ENCODE measurements at places on chromosomes 7 and 10.

GRCh38 chr7:7476381-7476780 lies 59.3 kb downstream of the COL28A1 start:
- no peak for DNase-seq

DNA sequence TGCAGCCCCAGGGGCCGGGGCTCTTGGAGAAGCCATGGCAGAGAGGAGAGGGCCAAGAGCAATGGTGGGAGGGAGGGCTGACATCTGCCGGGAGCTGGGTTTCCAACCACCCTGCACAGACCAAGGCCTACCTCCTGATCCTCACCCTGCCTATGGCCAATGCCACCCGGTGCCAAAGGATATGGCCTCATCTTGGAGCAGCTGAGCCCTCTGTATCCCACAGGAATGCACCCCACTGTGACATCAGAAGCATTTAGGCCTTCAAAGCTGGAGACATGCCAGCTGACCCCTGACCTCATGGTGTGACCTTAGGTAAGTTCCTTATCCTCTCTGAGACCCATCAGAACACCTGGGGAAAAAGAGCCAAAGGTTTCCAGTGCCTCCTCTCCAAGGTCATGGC lies 113.6 kb upstream of the ZMIZ1 start:
- DNase-seq = no peak

- DNase-seq = no peak
Measured at GRCh38 chr10:46264737-46265368, 21.9 kb upstream of the ANTXRL start.

GRCh38 chr7:148709014-148709413 lies 10.3 kb downstream of the CUL1 start:
- no peak for DNase-seq

DNA sequence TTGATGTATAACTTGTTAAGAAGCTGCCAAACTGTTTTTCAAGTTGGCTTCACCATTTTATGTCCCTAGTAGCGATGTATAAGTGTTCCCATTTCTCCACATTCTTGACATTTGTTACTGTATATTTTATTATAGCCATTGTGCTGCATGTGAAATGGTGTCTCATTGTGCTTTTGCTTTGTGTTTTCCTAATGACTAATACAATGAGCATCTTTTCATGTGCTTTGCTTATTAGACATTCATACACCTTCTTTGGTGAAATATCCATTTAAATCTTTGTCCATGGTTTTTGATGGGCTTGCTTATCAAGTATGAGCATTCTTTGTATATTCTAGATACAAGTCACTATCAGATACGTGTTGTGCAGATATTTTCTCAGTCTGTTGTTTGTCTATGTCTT lies 203.0 kb downstream of the CCSER2 start:
- no peak for DNase-seq

DNA sequence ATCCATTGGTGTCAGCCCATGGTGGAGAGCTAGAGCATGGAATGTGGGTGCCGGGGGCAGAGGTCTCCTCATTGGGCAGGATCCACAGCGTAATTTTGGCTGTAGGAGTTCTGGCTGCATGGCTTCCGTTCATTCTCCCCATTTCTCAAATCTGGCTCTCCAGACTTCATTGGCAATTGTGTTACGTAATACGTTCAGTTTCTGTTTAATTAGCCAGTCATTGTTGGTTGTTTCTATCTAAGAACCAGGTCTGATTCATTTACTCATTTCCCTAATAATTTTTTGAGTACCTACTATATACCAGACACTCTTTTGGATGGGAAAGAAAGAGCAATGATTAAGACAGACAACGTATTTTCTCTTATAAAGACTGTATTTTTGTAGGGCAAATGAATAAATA lies 299.6 kb downstream of the CSTF2T start:
- no peak for DNase-seq

- DNase-seq = no peak
Measured at GRCh38 chr7:127831318-127832219, 179.6 kb downstream of the SND1 start.
